ENCODE measurements at places on chromosomes 3 and 15.
A peak's percentile ranks its signal among the peaks of the same experiment; 100 is the strongest.

GRCh38 chr15:80562846-80563245 is 132.3 kb upstream of the ABHD17C start:
- no peak for DNase-seq

GRCh38 chr3:128458746-128459460 is 7.8 kb downstream of the DNAJB8 start:
- DNase-seq, result no peak

- DNase-seq, result no peak
These were observed 21.2 kb upstream of the NOX5 start for GRCh38 chr15:68993276-68993675.

DNA sequence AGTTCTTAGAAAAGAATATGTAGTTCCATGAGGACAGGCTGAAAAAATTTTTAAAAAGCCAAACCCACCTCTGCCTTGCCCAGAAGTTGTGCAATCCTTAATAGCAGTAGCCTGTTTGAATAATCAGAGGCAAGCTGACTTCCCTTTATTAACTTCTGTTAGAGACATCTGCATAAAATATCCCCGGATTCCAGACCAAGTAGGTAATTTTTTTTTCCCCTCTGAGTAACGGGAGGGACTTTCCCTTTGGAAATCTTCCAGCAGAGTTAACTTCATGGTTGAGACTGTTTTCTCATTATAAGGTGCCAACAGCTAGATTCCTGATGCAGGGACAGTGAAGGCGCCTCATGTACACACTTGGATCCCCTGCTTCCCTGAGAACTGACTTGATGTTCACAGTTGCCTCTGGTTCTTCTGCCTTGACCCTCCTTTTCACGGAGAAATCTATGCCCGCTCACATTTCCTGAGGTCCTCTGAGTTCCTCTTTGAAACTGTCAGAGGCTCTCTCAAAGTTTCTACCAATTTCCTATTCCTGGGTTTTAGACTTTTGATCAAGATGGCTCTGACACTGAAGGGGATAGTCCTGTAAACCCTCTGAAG is 227.6 kb upstream of the BHLHE40 start:
- no peak for DNase-seq

GRCh38 chr3:129867506-129868124 is 25.9 kb downstream of the TMCC1 start:
- no peak for DNase-seq

DNA sequence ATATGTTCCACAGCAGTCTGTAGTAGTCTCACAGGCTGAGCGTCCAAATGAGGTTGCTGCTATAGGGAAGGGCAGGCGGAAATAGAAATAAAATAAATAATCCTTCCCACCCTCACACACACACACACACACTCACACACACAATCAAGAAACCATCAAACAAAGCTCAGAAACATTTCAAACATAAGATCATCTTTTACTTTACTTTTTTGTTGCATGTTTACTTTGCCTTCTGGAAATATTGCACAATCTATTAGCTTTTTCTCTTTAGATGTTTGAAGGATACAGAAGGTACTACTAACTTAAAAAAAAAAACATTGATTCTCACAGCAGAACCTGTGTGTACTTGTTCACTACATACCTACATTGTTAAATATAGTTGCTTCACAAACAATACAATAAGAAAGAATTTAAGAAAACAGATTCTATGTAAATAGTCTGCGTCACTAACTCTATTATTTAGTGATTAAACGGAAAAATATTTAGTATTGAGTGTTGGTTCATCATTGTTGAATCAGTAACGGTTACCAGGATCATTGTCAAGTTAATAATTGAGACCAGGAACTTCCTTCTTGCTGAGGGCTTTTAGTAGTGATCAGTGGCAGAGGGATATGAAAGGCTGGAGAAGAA is 20.5 kb downstream of the ALCAM start:
- DNase-seq, result no peak

GRCh38 chr15:43893956-43894355 is 67.2 kb downstream of the WDR76 start:
- no peak for DNase-seq

GRCh38 chr3:26260139-26260538 is 362.4 kb upstream of the LRRC3B start:
- no peak for DNase-seq

DNA sequence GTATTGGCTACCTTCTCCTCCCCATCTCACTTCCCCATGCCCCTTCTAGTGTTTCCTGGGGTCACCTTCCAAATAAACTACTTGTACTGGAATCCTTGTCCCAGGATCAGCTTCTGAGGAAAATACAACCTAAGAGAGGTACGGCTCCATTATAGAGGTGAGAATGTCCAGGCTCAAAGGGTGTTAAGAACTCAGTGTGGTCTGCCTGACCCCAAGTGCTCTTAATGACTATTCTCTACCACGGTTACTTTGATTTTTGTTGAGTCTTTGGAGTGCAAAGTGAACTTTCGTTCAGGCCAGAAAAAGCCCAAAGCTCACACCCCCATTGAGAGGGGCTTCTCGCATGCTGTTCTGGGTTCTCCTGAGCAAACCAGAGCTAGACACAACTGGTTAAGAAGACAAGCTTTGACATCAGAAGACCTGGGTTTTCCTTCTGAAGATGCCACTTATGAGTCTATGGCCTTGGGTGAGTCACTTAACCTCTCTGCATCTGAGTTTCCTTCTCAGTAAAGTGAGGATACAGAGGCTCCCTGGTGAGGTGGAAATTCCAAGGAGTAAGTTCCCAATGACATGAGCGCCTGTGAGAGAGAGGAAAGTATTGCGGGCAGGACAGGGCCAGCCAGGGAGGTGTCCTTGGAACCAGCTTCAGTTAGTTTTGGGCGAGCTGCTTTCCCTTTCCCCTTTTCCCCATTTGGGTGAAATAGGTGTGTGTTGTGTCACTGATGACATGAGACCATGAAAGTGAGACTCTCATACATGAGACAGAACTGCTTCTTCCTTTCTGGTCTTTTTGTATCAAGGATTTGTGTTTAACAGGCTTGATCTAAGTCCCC is 475.0 kb upstream of the PROK2 start:
- no peak for DNase-seq

DNA sequence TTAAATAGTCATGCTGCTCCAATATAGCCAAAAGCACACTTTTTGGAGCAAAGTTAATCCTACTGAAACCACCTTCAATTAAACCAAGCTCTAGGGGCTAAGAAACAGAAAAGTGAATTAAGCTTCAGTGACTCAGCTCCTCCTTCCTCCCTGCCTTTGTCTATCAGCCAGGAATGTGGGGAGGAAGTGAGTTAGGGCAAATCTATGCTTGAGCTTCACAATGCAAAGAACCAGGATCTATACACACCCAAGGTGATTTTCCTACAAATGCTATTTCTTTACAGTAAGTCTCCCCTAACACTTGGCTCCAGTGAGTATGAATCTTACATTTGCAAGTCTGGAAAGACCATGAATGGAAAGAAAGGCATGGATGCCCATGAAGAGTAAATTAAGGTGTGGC is 212.1 kb downstream of the P3H2 start:
- DNase-seq, result peak; percentile 9

DNA sequence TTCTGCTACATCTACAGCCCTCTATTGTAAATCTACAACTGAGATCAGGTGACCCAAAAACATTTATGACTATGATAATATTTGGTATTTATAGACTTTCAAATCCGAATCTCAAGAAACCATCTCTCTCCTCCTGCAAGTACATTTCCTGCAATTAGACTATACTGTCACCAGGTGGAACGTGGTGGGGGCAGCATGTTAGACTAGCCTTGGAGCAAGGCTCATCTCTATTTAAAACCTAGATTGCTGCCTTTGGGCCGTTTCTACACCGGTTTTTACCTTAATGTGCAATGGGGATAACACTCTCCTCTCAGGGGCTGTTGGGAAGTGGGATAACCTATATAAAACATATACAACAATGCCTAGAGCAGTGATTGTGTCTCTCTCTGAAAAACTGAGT is 3.8 kb upstream of the KATNBL1 start:
- no peak for DNase-seq

GRCh38 chr15:40957581-40958051 is 4.3 kb downstream of the CHAC1 start:
- DNase-seq, result no peak

DNA sequence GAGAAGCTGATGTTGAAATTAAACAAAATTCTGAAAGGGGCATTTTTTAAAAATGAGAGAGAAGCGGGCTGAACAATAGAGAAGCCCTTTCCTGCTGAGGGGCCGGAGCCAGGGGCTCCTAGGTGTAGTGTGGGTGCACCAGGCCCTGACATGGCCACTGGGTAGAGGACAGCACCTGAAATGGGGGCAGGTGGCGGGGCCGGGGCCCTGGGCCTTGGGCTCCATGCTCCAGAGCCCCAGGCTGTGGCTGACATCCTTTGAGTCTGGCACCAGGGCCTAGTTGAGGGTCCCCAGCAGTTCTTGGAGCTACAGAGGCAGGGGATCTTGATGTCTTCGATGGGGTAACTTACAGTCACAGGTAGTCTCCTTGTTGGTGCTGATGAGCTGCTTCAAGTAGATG is 6.5 kb upstream of the GPR176 start:
- DNase-seq, result no peak

DNA sequence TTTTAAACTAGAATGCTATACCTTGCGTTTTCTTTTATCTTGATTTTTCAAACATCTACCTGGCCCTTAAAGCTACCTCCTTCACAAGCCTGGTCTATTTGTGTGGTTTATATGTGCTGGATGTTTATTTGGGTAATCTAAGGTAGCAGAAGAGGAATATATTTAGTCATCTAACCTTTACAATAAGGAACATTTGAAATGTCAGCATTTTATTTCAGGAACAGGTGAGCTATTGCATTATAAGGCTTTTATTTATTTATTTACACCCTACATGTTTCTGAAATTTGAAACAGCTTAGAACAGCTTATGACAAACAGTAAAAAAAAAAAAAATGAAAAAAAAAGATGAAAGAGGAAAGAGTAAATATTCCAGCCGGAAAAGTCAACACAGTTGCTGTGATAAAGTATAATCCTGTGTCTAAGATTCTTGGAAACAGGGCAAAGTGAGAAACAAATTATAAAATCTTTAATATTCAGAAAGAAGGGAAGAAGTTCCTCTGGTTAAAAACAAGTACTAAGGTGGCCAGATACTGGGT is 19.5 kb downstream of the HHLA2 start:
- no peak for DNase-seq

GRCh38 chr3:23085261-23085660 is 117.9 kb upstream of the UBE2E2 start:
- no peak for DNase-seq

- DNase-seq, result no peak
These were observed 1149.1 kb downstream of the SI start for GRCh38 chr3:163929069-163929652.

DNA sequence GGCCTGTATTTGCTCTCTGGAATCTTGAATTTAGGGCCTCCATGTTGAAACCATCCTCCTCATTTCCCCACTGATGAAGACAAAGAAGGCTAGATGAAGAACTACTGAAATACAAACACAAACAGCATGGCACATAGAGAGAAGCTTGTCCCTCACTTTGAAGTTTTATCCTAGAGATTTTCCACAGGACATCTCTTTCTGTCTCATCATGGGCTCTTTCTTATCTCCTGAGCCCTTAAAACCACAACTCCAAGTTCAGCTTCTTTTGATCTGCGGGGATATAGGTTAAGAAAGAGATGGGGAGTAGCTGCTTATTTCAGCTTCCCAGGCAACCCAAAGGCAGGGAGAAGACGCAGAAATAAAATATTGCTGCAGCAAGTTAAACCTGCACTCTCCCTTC is 213.1 kb upstream of the LRIG1 start:
- no peak for DNase-seq

DNA sequence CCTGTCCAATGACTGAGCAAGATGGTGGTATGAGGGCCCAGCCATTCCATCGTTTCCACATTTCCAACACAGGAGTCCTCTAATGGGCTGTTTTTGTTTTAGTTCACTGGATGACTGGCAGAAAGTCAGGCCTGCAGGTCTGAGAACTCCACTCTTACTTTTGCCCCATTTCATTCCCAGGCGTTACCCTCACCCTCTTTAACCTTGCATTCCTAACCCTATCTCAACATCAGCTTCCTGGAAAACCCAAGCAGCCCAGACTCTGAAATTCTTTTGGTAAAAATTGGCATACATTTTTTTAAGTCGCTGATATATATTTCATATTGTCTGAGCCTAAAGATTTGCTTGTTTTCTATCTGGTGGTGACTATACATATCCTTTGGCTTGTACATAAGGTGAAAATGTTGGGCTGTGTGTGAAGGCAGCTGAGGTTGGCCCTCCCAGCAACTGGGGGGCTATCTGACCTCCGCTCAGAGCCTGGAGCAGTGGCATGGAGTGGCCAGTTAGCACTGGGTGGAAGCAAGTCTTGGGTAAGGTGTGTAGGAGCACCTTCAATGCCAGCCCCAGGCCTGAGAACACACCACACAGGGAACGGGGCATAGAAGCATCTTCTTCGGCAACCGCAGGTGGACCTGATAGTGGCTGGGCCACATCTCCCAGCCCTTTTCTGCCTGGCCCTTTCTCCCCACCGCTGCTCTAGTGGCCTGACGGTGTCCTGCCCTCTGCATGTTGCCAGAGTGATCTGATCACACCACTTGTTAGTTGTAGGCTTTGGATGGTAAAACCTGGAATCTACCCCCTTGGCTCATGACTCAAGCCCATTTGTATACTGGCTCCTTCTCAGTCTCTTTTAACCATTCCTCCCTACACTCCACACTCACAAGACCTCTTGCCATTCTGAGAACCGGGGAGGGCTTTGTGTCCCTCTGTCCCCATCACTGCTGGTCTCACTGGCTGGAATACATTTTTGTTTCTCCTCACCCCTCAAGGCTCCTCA is 50.0 kb downstream of the AMOTL2 start:
- no peak for DNase-seq

DNA sequence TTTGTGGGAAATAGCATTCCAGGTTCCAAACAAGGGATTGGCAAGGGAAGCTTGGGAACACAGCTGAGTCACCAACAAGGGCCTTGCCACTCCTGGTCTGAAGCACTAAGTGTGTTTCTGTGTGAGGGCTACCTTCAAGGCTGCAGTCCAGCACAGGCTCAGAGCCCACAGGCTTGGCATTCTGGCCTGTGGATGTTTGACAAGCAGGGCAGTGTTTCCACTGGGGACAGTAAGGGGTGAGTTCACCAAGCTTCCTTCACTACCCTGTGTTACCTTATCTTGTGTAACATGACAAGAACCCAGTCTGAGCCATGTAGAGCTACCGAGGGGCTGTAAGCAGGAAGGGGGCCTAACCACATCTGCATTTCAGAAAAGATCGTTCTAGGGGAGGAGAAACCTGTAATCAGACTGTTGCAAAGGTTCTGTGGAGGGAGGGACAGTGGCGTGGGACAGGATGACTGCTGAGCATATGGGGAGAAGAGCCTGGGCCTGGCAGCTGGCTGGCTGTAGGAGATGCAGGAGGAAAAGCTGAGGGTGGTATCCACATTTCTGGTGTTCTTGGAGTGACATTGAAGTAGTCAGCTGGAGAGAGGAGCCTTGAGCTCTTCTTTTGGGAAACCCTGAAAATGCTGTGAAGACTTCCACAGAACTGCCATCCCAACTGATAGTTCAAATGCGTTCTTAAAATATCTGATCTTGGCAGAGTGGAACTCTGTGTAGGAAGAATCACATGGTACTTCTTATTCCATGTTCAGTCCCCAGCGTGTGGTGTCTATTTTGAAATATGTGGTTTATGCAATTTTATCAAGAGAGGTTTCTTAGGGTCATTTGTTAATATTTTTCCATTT is 61.3 kb downstream of the CTDSPL start:
- DNase-seq, result no peak

- DNase-seq, result peak; percentile 37
These were observed 77.5 kb upstream of the FBN1 start for GRCh38 chr15:48722764-48723661.
